Osteoblast (primary cell): ENCODE measurements at places on chromosomes 5 and 9. TPM values are rescaled to one million over a fixed set of nuclear protein-coding genes. Genes with fewer than 3 reads are reported as not detected.

Gene PCDHA4
- total RNA-seq, result 0.72 and 0.88 TPM in 2 replicates

Gene HTR1A
- not detected in 2 replicates for total RNA-seq

Gene PPP1R2B
- total RNA-seq, result under 0.01 TPM in 2 replicates

Gene FGF10
- total RNA-seq, result 1.4 and 1.8 TPM in 2 replicates

Gene FOXD4L4
- under 0.01 TPM in 2 replicates for total RNA-seq

Gene SLC1A1
- 20.0 and 25.7 TPM in 2 replicates for total RNA-seq

DNA sequence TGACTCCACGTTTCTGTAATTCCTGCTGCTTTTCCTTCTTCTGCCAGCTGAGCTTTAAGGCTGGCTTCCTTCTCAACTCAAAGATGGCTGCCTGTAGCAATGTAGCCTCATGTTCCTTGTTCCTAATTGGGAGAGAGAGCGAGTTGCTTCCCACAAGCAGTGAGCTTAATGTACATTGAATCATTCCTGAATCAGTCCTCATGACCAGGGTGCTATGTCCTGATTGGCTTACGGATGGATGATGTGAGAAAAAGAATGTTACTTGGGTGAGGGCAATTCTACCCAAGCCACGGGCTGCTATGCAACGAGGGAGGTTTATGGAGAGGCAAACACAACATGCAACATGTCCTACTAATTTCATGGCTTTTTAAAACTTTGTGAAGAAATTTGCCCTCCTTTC is 356.2 kb downstream of the RASEF start:
- no peaks in the 10 kb centered on the region for H3K27me3 ChIP-seq
- H3K4me3 ChIP-seq, result no peak overlapping the region
- DNase-seq, result no peak
- H3K4me1 ChIP-seq, result no peaks in the 10 kb centered on the region

DNA sequence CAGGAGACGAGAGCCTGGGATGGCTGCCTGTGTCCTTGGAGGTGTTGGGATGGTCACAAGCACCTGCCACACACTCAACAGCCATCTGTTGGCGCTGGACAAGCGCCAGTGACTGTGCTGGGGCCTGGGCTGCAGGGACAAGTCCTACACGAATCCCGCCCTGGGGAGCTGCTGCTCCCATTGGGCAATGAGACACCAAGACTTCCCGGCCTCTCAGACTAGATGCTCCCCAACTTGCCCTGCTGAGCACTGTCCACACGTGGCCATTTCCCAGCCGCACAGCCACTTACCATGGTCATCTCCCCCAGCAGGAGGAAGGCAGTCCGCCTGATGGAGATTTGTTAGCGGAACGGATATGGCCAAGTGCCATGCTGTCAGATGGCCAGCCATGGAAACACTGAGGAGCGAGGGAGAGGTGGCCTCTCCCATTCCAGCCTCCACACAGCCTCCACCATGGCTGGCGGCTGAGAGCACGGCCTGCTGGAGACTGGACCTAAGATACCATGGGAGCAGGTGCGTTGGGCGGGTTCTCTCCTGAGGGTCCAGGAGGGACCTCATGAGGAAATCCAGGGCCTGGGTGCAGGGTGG is 43.9 kb downstream of the PRRT1B start:
- no peak overlapping the region for H3K4me3 ChIP-seq
- DNase-seq, result peak; percentile 51
- no peaks in the 10 kb centered on the region for H3K4me1 ChIP-seq
- no peak overlapping the region for H3K27ac ChIP-seq
- no peaks in the 10 kb centered on the region for H3K27me3 ChIP-seq

DNA sequence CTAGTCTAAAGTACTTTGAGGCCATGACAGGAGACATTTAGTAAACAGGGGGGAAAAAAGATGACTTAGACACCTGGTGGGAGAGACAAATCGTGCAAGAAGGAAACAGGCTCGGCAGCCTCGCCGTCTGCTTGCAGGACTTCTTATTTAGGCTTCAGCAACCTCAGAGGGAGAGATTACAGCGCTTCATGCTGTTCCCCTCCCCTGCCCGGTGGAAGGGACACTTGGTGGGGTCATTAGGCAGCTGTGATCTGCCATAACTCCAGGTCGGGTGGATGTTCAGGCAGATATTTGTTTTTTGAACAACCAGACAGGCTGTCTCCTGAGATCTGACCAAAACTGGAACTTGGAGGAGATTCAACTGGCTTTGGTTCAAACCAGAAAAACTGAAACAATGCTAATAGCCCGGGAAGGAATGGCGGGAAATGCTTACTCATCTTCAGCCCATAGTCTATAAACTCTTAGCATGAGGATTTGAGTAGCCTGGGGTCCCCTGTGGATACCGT is 38.1 kb upstream of the CD180 start:
- peaks cover 9% of the 10 kb centered on the region for H3K4me1 ChIP-seq
- H3K4me3 ChIP-seq, result peak overlapping the region; percentile 56
- H3K36me3 ChIP-seq, result no peaks in the 10 kb centered on the region
- no peak overlapping the region for H3K27ac ChIP-seq
- no peaks in the 10 kb centered on the region for H3K27me3 ChIP-seq

DNA sequence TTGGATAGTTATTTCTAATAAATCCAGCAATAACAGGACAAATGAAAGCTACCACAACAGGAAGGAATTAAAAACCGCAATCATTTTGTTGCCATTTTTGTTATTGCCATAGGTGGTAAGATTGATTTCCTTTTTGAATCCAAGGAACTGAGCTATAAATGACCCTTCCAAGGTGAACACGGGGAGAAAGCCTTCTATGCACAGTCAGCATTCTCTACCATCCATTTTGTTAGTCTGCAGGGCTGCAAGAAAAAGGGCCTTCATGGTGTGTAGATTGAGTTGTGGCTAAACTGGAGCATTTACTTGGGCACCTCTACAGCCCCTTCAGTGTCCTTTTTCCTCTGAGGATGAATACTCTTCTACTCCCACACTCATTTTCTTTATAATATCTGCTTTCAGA is 18.6 kb upstream of the REEP5 start:
- no peaks in the 10 kb centered on the region for H3K4me1 ChIP-seq
- H3K27ac ChIP-seq, result no peak overlapping the region
- H3K4me3 ChIP-seq, result no peak overlapping the region
- no peaks in the 10 kb centered on the region for H3K36me3 ChIP-seq
- no peak for DNase-seq
- peaks cover 3% of the 10 kb centered on the region for H3K27me3 ChIP-seq

DNA sequence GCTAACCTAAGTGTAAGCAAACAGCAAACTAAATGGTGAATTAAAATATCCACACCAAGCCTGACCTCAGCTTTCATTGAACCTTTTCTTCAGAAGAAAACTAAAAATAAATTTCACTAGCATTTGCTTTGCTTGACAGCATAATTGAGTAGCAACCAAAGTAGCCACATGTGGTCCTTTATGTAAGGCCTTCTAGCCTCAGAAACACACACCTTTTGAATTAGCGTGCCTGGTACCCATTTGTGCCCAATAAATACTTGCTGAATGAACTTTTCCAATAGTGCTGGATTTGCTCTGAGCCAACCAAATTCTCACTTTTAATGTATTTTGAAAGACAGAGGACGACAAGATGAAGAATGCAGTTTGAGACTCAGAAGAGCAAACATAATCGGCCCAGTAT is 2.1 kb upstream of the NIPBL start:
- H3K27ac ChIP-seq, result peak overlapping the region; percentile 65
- peaks cover 27% of the 10 kb centered on the region for H3K4me1 ChIP-seq
- no peaks in the 10 kb centered on the region for H3K27me3 ChIP-seq
- no peaks in the 10 kb centered on the region for H3K36me3 ChIP-seq
- DNase-seq, result peak; percentile 3
- peak overlapping the region; percentile 92 for H3K4me3 ChIP-seq

- no peak for DNase-seq
- H3K27ac ChIP-seq, result no peak overlapping the region
- no peaks in the 10 kb centered on the region for H3K36me3 ChIP-seq
- no peaks in the 10 kb centered on the region for H3K4me1 ChIP-seq
These were observed 297.6 kb downstream of the KDM4C start for GRCh38 chr9:7055171-7055903.

DNA sequence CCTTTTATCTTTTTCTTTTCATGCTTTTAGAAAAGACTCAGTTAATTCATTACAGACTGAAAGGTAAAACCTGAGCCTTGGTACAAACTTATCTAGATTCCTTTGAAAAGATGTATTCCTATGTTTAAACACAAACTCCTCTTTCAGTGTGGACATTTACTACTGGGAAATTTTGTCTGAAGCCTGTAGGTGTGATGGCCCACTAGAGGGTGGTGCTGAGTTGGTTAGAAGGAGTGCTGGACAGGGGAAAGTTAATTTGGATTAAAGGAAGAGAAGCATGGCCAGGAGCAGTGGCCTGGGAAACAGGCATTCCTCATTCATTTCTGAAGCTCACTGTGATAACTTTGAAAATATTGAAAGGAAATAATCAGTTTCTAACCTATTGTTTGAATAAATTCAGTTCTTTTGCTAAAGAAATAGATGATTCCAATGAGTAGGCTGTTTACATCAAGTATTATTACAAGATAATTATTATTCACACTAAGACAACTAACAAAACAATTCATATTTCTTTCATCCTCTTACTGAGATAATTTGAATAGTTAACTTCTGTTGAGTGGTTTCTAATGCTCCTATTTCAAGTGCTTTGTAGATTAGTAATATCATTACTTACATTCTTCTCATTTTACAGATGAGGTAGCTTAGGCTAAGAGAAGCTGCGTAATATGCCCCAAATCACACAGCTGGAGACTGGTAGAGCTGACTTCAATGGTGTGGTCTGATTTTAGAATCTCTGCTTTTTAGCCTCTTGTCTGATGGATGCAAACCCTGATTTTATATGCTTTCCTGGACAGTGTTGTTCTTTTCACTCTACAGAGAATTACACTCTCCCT is 150.9 kb downstream of the ADGRV1 start:
- no peak overlapping the region for H3K4me3 ChIP-seq
- no peaks in the 10 kb centered on the region for H3K36me3 ChIP-seq
- H3K27me3 ChIP-seq, result no peaks in the 10 kb centered on the region
- H3K27ac ChIP-seq, result no peak overlapping the region

DNA sequence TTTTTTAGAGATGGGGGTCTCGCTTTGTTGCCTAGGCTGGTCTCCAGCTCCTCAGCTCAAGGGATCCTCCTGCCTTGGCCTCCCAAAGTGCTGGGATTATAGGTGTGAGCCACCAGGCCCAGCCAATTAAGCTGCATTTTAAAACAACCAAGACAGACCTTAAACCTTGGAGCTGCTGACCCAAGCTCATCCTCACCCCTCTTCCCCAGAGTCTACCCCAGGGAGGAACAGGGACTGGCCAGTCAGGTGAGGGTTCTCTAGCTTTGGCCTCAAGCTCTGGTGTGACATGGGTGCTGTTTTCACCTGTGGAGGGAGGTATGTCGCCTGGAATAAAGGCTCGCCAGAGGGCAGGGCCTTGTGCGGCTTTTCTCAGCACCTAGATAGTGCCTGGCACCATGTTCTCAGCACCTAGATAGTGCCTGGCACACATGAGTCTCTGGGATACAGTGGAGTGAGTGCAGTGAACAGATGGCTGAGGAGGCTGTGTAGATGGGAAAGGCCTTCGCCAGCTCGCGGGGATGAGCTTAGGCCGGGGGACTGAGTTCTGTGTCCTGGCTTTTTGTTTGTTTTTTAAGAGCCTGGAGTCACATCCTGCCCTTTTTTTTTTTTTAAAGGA is 7.4 kb downstream of the CDK9 start:
- no peak for DNase-seq
- no peaks in the 10 kb centered on the region for H3K27me3 ChIP-seq
- H3K4me1 ChIP-seq, result peaks cover 16% of the 10 kb centered on the region
- peaks cover 45% of the 10 kb centered on the region for H3K36me3 ChIP-seq
- H3K4me3 ChIP-seq, result no peak overlapping the region
- H3K27ac ChIP-seq, result peak overlapping the region; percentile 10

DNA sequence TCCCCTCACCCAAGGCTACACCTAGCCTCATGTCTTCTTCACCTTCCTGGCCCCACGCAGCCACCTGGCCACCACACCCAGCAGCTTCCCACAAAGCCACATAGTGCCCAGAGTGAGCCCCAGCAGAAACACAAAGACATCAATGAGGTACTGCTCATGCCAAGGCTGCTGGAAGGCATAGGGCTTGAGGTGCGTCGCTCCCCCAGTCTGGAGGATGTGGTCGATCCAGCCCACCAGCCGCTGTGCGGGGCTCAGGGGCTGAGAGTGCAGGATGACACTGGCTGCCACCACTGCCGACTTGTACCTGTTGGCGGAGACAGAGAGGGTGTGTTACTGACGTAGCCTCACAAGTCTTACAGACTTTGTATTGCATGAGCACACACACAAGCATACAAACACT is 15.8 kb upstream of the CAPSL start:
- no peak for DNase-seq
- H3K4me3 ChIP-seq, result no peak overlapping the region
- peaks cover 21% of the 10 kb centered on the region for H3K27me3 ChIP-seq
- no peaks in the 10 kb centered on the region for H3K4me1 ChIP-seq
- H3K36me3 ChIP-seq, result no peaks in the 10 kb centered on the region
- no peak overlapping the region for H3K27ac ChIP-seq

- H3K36me3 ChIP-seq, result peaks cover 9% of the 10 kb centered on the region
- H3K27ac ChIP-seq, result no peak overlapping the region
- no peak overlapping the region for H3K4me3 ChIP-seq
- DNase-seq, result no peak
- no peaks in the 10 kb centered on the region for H3K27me3 ChIP-seq
These were observed 74.8 kb downstream of the NLN start for GRCh38 chr5:65796751-65797316.

GRCh38 chr9:131179561-131180219 is 54.3 kb downstream of the NUP214 start:
- peak overlapping the region; percentile 90 for H3K27ac ChIP-seq
- no peak overlapping the region for H3K4me3 ChIP-seq
- H3K27me3 ChIP-seq, result no peaks in the 10 kb centered on the region

GRCh38 chr9:126793686-126794417 is 11.0 kb upstream of the ZBTB43 start:
- H3K4me3 ChIP-seq, result no peak overlapping the region
- peak; percentile 4 for DNase-seq
- peaks cover 18% of the 10 kb centered on the region for H3K4me1 ChIP-seq
- H3K27ac ChIP-seq, result no peak overlapping the region
- H3K36me3 ChIP-seq, result no peaks in the 10 kb centered on the region
- H3K27me3 ChIP-seq, result no peaks in the 10 kb centered on the region

- H3K27me3 ChIP-seq, result no peaks in the 10 kb centered on the region
- no peak overlapping the region for H3K4me3 ChIP-seq
- no peak for DNase-seq
- H3K4me1 ChIP-seq, result peaks cover 4% of the 10 kb centered on the region
- no peak overlapping the region for H3K27ac ChIP-seq
- H3K36me3 ChIP-seq, result no peaks in the 10 kb centered on the region
These were observed 319.3 kb upstream of the RPS23 start for GRCh38 chr5:82597437-82597836.

- no peak overlapping the region for H3K27ac ChIP-seq
- peaks cover 9% of the 10 kb centered on the region for H3K4me1 ChIP-seq
- DNase-seq, result no peak
- no peak overlapping the region for H3K4me3 ChIP-seq
These were observed 98.4 kb downstream of the FGF1 start for GRCh38 chr5:142587354-142587965.

- no peak overlapping the region for H3K27ac ChIP-seq
- no peaks in the 10 kb centered on the region for H3K27me3 ChIP-seq
- no peaks in the 10 kb centered on the region for H3K36me3 ChIP-seq
- no peak overlapping the region for H3K4me3 ChIP-seq
- no peaks in the 10 kb centered on the region for H3K4me1 ChIP-seq
- DNase-seq, result no peak
These were observed 255.6 kb upstream of the IZUMO3 start for GRCh38 chr9:24801344-24801743.
